ENCODE measurements at places on chromosomes 12 and 14.
A peak's percentile ranks its signal among the peaks of the same experiment; 100 is the strongest.

- no peak for DNase-seq
Measured at GRCh38 chr14:44291366-44291915, 215.6 kb downstream of the FSCB start.

- no peak for DNase-seq
Measured at GRCh38 chr14:73140811-73141323, 4.6 kb downstream of the PSEN1 start.

DNA sequence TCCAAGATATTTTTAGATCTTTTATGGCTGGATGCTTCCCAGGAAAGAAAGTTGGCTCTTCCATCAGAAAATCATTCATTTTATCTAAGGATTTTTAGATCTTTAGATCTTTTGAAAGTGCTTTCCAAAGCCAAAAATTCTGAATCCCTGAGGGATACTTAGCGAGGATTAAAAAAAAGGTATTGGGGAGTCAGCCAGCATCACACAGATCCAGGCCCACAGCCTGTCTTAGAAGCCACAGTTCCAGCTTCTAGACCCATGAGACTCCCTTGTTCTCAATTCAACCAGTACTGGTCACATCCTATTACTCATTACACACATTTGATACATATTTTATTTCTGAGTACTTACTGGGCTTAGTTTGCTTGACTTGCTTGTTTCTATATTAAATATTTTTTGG is 49.9 kb downstream of the TSPAN8 start:
- no peak for DNase-seq

DNA sequence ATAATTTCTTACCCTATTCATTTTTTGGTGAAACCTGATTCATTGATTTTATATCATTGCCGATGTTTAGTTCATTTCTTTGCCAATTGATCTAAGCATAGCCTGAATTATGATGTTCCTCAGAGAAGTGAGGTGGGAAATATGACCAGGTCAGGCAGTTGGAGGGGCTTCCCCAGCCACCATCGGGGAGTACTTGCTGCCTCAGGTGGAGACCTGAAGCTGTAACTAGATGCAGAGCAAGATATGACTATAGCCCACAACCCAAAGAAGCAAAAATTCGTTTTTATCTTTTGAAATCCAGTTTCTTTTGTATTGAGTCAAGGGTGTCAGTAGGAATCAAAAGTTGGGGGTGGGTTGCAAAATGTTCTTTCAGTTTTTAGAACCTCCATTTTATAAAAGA is 7.9 kb downstream of the PTGDR start:
- no peak for DNase-seq

DNA sequence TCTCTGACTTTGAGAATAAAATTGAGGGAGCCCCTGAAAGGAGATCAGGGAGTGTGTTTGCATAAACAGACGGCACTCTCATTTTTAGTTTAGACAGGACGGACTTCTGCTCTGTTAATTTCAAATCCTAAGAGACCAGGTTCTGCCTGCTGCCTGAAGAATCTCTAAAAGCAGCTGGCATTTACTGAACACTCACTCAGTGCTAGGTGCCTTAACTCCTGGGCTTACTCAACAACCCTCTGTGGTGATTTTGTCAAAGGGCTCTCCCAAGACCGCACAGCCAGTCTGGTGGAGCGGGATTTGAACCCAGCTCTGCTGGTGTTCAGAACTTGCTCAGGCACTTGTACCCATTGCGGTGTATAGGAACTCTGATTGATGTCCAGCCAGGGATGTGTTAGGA is 2.2 kb downstream of the ORAI1 start:
- DNase-seq: no peak

DNA sequence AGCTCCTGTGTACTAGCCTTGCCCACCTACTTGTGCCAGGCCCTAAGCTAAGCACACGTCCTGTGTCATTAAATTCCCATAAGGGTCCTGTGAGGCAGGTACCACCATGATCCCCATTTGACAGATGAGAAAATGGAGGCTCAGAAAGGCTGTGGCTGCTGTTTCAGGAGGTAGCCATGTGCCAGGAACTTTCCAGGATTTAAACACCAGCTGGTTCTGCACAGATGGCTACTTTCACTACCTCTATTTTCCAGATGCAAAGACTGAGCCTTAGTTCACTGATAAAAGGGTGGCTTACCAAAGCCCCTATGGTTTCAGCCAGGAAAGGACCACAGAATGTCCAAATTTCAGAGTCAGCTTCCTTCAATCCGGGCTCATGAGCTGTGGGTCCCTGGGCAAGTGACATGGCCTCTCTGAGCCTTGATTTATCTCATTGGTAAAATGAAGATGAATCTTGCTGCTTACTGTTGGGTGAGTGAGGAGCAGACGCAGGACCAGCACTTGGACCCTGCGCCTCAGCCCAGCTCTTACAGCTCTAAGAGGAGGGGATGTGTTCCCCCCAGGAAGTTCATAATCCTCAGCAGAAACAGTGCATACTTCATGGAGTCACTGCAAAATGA is 23.5 kb downstream of the CMKLR1 start:
- DNase-seq: no peak

DNA sequence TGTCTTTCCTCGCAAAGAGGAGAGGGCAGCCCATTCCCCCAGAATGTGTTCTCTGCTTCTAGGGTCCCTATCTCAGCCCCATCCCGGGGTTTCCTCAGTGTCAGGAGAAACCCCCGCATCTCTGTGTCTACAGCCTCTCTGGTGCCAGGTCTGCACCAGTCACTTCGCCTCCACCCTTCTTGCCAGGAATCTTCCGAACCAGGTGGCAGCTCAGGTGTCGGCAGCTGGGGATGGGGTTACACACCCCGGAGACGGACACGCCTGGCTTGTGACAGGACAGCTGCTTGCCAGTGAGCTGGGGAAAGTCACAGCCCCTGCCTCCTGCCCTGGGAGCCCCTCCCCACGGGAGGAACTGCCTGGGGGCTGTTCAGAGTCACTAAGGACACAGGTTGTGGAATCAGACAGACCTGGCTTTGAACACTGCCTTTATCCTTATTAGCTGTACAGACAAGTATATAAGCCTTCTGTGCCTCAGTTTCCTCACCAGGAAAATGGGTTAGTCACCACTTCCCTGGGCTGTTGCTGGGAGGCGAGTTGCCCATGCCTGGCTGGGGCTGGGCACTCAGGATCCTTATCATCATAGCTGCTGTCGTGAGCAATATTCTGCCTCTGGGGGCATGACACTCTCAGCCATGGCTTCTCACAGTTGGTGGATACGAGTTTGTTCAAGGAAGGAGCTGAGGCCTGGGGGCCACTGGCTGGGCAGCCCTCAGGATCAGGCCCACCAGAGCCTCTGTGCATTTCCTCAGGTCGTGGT is 10.8 kb downstream of the HIP1R start:
- no peak for DNase-seq

DNA sequence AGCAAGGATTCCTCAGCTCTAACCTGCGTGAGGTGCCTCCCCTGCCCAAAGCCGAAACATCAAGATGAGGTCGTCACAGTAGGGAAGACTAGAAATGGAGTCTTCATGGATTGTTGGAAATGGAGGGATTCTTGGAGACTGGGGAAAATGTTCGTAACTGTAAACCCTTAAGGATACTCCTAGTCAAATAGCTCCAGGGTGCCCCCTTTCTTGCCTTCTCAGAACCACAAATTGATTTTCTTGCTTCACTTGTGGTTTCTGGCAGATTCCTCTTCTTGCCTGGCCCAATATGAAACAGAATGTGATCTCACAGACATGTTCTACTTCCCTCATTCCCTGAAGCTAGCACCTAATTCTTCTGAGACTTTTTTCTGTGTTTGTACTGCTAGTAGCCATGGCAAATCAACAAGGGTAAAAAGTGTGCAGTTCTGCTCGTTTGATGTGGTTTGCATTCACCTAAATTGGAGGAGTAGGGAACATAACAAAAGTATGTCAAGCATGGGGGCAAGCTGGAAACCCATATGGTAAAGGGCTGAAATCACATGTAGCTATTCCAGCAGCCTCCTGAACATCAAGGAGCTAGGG is 332.0 kb downstream of the PAWR start:
- no peak for DNase-seq

DNA sequence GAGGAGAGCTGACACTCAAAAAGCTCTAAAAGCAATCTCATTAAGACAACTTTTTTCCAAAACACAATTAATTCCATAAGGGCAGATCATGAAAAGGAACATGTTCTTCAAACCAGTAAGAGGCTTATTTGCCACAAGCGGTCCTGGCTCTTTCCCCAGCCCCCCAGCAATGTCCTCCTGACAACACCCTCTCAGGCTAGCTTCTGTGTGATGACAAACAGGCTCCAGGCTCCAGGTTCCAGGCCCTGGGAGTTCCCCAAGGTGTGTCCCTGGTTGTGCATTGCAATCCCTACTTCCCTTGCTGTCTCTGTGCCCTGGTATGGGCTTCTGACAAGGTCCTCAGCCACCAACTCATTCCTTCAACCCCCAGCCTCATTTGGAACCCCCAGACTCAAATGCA is 8.9 kb downstream of the HVCN1 start:
- no peak for DNase-seq

DNA sequence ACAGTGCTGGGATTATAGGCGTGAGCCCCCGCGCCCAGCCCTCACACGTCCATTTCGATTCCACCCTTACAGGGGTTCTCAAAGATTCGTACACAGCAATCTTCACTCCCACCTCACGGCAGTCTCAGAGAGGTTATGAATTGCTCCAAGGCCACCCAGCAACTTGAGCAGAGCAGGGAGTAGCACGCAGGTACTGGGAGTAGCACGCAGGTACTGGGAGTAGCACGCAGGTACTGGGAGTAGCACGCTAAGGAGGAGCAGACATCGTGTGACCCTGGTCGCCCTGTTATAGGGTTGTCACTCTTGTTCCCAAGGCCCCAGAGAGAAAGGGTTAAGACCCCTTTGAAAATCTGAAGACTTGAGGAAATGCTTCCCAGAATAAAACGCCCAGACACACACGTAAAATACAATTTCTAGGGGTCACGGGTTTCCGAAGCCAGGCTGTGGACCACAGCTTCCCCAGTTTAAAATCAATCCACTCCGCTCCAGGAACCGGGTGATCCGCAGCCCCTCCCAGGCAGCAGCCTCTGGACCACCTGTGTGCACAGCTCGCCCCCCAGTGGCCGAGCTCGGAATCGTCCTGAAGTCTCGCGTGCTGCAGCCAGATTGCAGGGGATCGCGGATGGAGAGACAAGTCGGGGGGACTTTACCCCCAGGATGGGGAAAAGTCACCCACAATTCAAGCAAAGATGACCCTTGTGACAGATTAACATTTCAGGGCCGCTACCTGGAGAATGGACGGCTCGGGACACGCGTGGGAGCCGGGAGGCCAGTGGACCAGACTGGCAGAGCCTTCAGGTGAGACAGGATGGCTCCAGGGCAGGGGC is 92.0 kb downstream of the SCARB1 start:
- peak; percentile 59 for DNase-seq

DNA sequence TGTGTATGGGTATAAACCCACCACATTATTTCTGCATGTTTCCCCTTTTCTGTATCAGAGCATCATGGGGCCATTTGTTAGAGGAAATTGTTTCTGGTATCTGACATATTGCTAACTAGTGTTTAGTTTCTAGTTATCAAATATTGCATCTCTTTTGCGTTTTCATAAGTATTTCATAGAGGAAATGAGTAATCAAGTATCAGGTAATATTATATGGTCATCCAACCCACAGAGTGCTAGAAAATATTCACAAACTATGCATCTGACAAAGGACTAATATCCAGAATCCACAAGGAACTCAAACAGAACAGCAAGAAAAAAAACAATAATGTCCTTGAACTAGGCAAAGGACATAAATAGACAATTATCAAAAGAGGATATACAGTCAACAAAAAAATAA is 258.9 kb upstream of the LRIG3 start:
- no peak for DNase-seq

DNA sequence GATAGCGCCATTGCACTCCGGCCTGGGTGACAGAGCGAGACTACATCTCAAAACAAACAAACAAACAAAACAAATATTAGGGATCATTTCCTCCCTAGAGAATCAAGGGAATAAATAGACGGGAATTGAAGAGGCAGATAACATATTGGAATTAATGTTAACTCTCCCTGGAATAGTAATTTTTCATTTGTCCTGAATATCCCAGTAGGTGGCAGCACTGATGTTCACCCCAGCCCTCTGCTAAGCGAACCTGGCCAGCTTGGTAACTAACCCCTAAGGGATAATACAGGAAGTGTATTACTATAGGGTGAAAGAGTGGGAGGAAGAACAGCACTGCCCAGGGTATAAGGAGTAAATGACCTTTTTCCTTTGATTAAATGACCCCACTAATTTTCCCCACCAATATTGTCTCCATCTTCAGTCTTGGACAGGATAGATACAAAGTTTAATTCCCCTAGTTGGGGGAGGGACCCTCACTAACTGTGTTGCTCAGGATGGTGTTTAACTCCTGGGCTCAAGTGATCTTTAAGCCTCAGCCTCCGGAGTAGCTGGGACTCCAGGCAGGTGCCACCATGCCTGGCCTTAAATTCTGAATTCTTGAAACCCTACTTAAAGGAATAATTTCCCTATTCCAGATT is 40.5 kb downstream of the SLC2A14 start:
- no peak for DNase-seq

DNA sequence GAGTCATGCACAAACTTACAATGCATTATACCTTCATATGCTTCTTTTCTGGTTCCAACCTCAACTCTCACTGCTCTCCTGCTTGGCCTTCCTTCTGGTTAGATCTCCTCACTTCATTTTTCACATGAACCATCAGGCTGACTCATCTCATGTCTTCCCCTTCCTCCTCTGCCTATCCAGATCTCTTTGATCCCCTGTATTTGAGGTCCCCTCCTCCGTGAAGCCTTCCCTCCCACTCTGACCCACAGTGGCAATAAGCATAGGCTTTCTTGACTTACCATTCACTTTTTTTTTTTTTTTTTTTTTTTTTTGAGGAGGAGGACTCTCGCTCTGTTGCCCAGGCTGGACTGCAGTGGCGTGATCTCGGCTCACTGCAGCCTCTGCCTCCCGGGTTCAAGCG is 14.7 kb upstream of the ASIC1 start:
- DNase-seq: no peak

- no peak for DNase-seq
Measured at GRCh38 chr12:103469719-103470118, 26.0 kb downstream of the C12orf42 start.

- DNase-seq: no peak
Measured at GRCh38 chr12:117977373-117977772, 8.6 kb upstream of the KSR2 start.

- no peak for DNase-seq
Measured at GRCh38 chr12:15368812-15369211, 46.5 kb downstream of the PTPRO start.

- DNase-seq: no peak
Measured at GRCh38 chr14:38261620-38262019, 5.7 kb upstream of the CLEC14A start.

- DNase-seq: no peak
Measured at GRCh38 chr12:15201056-15201455, 20.2 kb downstream of the RERG start.

GRCh38 chr14:67533754-67534085 is 630 bp downstream of the PLEKHH1 start:
- DNase-seq: no peak
